ENCODE measurements at places on chromosomes 16 and 17. TPM values are rescaled to one million over a fixed set of nuclear protein-coding genes. Genes with fewer than 3 reads are reported as not detected.
A peak's percentile ranks its signal among the peaks of the same experiment; 100 is the strongest.

GRCh38 chr17:68821860-68822696, 133.1 kb downstream of the ABCA8 start:
- no peak overlapping the region for H3K27ac ChIP-seq
- H3K4me1 ChIP-seq = no peaks in the 10 kb centered on the region
- no peak for DNase-seq
- H3K36me3 ChIP-seq = no peaks in the 10 kb centered on the region
- no peaks in the 10 kb centered on the region for H3K27me3 ChIP-seq

DNA sequence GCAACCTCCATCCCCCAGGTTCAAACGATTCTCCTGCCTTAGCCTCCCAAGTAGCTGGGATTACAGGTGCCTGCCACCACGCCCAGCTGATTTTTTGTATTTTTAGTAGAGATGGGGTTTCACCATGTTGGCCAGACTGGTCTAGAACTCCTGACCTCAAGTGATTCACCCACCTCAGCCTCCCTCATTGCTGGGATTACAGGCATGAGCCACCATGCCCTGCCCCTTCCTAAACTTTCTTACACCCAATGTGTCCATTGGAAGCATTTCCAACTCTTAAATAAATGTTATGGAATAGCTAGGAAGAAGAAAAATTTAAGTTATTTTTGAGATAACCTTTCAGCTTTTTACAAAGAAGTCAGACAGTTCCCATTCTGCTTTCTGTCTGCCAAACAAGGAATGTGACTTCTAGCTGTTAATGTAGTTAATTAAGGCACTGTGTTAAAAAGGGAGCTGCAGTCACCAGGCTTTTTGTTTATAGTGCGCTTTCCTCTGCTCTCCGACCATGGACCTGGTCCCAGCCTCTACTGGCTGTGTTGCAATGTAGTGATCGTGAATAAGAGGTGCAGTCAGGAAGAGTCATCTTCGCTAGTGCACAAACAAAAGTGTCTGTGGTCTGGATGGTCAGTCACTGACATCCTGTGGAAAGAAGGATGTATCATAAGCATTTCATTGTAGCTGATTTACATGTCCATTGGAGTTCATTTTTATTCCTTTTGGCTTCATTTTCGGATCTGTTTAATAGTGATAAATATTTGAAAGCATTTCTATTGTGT, 39.7 kb downstream of the USP10 start:
- no peak overlapping the region for H3K4me3 ChIP-seq
- peak overlapping the region; percentile 43 for H3K27ac ChIP-seq
- H3K36me3 ChIP-seq = peaks cover 7% of the 10 kb centered on the region
- peaks cover 54% of the 10 kb centered on the region for H3K4me1 ChIP-seq
- DNase-seq = no peak

The ENPP7 gene
- total RNA-seq = not detected

DNA sequence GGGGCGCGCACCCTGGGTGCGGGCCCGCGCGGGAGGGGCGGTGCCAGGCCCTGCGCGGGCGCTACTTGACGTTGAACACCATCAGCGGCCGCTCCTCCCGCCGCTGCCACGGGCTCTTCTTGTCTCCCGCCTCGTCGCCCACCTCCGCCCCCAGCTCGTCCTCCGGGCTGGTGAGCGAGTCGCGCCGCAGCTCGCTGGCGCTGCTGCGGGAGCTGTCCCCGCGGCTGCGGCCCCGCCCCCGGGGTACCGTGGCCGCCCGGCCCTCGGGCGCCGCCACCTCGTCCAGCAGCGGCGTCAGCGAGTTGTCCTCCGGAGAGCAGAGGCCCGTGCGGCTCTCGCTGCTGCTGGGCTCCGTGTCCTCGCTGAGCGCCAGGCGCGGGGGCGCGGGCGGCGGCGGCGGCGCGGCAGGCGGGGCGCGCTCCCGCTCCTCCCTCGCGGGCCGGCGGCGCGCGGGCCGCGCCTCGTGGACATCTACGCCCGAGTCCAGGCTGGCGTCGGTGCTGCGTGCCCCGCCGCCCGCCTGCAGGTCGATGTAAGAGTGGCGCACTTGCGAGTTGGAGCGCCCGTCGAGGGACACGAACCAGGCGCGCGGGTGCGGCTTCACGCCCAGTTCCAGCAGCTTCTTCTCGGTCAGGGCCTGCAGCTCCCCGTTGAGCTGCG, 8.7 kb downstream of the GRN start:
- no peaks in the 10 kb centered on the region for H3K27me3 ChIP-seq
- no peak overlapping the region for H3K4me3 ChIP-seq
- H3K27ac ChIP-seq = no peak overlapping the region
- no peak for DNase-seq
- H3K36me3 ChIP-seq = peaks cover 88% of the 10 kb centered on the region

GRCh38 chr16:65909310-65910050, 457.0 kb upstream of the CDH5 start:
- H3K36me3 ChIP-seq = no peaks in the 10 kb centered on the region
- peaks cover 12% of the 10 kb centered on the region for H3K4me1 ChIP-seq
- DNase-seq = no peak
- H3K27me3 ChIP-seq = no peaks in the 10 kb centered on the region
- H3K4me3 ChIP-seq = no peak overlapping the region
- H3K27ac ChIP-seq = no peak overlapping the region

DNA sequence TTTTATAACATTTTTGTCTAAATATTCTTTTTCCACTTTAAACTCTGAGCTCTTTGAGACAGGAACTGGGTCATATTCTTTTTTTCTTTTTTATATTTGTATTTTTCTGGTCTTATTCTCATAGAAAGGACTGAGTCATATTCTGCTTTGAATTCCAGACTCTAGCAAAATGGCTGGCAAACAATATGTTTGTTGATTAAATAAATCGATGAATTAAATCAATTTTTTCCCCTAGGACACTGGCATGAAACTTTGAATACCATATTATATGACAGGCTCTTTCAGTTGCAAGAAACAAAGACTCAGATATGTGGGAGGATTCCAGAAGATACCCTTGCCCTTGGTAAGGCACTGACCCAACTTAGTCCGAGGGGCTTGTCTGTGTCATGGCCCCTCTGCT, 3.1 kb upstream of the RGS9 start:
- DNase-seq = no peak
- H3K27me3 ChIP-seq = no peaks in the 10 kb centered on the region
- no peak overlapping the region for H3K27ac ChIP-seq
- no peaks in the 10 kb centered on the region for H3K36me3 ChIP-seq
- H3K4me1 ChIP-seq = peaks cover 21% of the 10 kb centered on the region

- peaks cover 11% of the 10 kb centered on the region for H3K4me1 ChIP-seq
- no peak overlapping the region for H3K27ac ChIP-seq
- H3K36me3 ChIP-seq = no peaks in the 10 kb centered on the region
- no peak overlapping the region for H3K4me3 ChIP-seq
- DNase-seq = no peak
Measured at GRCh38 chr17:79865351-79866210, 26.3 kb upstream of the CBX4 start.

Data from spinal cord (tissue), 10 donors.